GF-D8 (cell line): ENCODE measurements at places on chromosomes 12 and 14.

- DNase-seq = no peak
These were observed 249.1 kb downstream of the RASSF9 start for GRCh38 chr12:85587158-85587557.

GRCh38 chr12:79006306-79006705, 141.7 kb downstream of the SYT1 start:
- no peak for DNase-seq

GRCh38 chr14:28589792-28590191, 176.8 kb upstream of the FOXG1 start:
- no peak for DNase-seq

GRCh38 chr12:80041071-80041470, 58.3 kb upstream of the OTOGL start:
- DNase-seq = no peak

DNA sequence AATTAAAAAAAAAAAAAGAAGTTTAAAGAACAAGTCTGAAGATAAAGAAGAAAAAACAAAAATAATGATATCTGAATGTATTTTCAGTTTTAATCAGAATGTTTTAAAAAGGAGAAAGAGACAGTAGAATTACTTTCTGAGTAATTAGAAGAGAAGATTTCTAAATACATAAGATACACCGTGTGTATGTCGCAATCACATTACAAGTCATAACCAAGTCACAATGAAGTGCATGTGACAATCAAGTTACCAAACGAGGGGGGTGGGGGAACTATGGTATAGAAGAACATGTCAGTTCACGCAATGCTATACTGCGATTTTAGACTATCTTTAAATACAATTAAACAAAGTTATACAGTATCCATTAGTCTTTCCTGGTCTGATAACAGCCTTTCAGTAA, 1464.1 kb upstream of the FLRT2 start:
- no peak for DNase-seq

DNA sequence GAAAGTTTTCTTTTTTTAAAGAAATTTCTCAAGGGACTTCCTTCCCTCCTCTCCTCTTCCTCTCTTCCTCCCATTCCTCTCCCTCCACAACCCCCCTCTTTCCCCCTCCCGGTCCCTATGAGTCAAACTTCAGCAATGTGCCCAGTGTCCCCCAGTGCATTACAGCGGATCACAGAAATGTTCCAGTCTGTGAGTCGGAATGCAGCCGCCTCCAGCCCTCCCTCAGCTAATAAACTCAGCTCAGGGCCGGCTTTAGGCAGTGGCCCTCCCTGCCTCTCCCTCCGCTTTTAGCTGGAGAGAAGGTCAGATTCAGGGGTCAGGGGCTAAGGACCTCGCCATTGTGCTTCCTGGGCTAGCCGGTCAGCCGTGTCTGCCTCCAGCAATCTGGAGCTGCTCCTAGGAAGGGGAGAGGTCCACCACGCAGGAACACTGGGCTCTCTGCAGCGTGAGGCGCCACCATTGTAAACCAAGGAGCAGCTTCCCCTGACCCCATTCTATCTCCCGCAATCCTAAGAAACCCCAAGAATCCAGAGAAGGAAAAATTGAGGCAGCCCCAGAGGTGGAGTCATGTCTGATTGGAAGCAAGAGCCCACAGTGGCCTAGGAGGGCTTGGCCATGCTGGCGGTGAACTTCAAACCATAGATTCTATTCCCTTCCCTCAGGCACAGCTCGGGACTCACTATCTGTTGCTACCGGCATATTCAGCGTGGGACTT, 1.1 kb upstream of the HDAC7 start:
- peak; percentile 34 for DNase-seq

DNA sequence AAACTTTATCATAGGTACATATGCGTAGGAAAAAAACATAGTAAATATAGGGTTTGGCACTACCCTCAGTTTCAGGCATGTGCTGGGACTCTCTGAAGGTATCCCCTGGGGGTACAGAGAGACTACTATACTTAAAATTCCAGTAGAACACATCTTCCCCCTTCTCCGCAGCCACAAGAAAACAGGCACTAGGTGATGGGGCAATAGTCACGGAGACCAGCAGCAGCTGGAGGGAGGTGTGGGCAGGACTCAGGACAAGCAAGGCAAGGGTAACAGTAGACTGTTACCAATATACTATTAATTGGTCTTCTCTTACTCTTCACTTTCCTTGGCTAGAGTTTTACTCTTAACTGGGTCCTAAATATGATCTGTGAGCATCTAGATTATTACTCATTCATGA, 4.6 kb upstream of the PAPOLA start:
- DNase-seq = no peak

- no peak for DNase-seq
These were observed 250.0 kb downstream of the GLT1D1 start for GRCh38 chr12:129103231-129103630.

DNA sequence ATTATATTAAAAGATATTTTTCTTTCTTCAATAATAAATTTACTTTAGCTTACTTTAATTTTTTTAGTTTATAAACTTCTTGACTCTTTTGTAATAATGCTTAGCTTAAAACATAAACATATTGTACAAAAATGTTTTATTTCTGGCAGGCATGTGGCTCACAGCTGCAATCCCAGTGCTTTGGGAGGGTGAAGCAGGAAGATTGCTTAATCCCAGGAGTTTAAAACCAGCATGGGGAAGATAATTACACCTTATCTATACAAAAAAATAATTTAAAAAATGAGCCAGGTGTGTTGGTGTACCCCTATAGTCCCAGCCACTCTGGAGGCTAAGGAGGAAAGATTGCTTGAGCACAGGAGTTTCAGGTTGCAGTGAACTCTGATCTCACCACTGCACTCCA, 120.7 kb downstream of the GPHN start:
- DNase-seq = no peak

GRCh38 chr14:102696332-102696731, 80.9 kb upstream of the TRAF3 start:
- no peak for DNase-seq

DNA sequence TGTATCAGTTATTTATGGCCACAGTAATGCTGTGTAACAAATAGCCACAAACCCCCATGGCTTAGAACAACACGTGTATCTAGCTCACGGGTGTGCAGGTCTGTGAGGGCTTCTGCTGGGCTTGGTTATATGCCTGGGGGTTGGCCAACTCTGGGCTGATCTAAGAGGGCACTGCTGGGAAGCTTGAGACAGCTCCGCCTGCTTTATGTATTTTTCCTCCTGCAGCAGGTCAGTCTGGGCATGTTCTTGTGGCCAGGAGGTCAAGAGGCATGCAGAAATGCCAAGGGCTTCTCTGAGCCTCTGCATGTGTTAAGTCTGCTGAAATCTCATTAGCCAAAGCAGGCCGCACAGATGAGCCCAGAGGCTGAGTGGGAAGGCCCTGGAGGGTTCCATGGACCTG, 105.8 kb downstream of the ZNF664 start:
- DNase-seq = no peak

DNA sequence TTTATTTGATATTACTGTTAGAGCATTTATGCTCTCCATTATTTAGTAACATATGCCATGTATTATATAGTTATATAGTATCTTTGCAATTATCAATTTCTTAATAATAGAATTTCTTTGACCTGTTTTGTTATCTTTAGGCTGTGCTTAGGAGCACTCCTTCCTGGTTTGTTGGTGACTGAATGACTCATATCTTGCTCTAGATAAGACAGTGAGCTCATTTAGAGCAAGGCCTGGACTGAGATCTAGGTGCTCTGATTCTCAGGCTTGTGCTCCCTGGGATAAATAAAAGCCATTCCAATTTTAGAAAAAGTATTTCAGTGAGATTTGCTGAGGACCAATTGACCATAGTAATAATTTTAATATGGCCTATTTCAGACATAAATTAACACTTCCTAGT, 951.2 kb downstream of the FLRT2 start:
- no peak for DNase-seq

- no peak for DNase-seq
These were observed 90.2 kb upstream of the PLEKHG7 start for GRCh38 chr12:92612611-92613010.

GRCh38 chr12:70005864-70006618, 181.0 kb downstream of the MYRFL start:
- no peak for DNase-seq

DNA sequence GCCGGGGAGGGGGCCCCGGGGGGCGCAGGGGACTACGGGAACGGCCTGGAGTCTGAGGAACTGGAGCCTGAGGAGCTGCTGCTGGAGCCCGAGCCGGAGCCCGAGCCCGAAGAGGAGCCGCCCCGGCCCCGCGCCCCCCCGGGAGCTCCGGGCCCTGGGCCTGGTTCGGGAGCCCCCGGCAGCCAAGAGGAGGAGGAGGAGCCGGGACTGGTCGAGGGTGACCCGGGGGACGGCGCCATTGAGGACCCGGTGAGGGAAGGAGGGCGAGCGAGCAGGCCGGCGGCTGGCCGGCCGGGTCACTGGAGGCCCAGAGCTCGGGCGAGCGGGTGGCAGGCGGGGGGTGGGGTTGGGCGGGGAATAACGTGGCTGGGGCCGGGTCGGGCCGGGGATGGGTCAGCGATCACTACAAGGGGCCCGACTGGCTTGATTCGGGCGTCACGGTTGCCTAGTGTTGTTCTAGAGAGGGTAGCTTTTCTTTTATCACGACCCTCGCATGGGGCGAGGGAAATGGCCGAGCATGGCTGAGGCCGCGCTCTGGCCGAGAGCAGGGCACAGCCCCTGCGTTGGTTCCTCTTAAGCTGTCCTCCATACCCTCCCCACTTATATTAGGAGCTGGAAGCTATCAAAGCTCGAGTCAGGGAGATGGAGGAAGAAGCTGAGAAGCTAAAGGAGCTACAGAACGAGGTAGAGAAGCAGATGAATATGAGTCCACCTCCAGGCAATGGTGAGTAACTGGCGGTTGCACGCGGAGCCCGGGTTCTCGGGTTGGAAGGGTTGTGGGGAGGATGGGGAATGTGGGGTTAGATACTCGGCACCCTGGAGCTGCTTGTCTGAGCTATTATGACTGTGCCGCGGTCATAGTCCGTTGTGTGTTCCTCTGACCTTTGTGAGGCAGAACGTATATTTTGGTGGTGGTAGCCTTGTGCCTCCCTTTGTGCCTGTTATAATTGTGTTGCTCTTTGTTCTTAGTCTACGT, 603 bp downstream of the PABPN1 start:
- peak; percentile 6 for DNase-seq

GRCh38 chr12:129753586-129753985, 150.2 kb downstream of the TMEM132D start:
- DNase-seq = no peak

DNA sequence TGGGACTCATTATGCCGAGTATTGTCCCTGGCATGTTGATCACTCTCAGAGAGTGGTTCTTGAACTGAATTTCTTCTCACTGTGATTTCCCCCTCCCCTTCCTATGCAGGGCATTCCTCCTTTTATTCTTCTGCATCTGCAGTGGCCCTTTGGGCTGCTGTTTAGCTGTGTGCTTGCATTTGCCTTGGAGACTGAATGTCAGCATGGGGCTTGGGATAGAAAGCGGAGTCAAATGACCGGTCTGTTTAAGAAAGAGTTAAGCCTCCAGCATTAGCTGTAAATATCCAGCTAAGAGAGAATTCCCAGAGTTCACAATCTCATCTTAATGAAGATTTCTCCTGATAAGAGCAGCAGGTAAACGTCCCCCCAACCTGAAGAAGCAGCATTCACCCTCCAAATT, 65.6 kb upstream of the RMST start:
- no peak for DNase-seq

- no peak for DNase-seq
These were observed 768.5 kb downstream of the DIO2 start for GRCh38 chr14:79442786-79443185.

DNA sequence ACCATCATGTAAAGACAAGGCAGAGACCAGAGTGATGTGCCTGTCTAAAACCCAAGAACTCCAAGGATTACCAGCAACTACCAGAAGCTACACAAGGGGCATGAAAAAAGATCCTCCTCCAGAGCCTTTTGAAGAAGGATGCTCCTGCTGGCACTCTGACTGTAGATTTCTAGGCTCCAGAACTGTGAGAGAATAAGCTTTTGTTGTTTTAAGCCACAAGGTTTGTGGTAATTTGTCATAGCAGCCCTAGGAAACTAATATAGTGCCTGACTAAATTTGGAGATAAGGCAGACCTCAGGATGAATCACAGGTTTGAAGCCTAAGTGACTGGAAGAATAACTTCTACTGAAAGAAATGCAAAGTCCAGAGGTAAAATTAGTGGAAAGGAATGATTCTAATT, 132.9 kb downstream of the CEP83 start:
- DNase-seq = no peak

DNA sequence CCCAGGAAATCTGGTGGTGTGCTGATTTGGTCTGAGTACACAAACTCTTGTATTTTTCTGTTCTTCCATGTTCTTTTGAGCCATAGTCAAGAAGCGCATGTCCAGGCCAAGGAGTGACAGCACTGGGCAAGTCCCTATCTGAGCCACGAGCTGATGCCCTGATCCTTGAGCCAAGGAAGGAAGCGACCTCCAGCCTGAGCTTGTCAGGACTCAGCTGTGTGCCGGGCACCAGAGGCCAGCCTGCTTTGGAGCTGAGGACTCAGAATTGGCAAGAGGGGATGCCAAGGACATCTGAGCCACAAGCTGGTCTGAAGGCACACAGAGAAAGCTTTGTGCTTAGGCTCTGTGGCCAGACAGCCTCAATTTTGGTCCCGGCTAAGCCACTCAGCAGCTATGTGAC, 52.6 kb downstream of the GALNT16 start:
- no peak for DNase-seq
